Panc1 (cell line): ENCODE measurements at places on chromosomes 3 and 15.

DNA sequence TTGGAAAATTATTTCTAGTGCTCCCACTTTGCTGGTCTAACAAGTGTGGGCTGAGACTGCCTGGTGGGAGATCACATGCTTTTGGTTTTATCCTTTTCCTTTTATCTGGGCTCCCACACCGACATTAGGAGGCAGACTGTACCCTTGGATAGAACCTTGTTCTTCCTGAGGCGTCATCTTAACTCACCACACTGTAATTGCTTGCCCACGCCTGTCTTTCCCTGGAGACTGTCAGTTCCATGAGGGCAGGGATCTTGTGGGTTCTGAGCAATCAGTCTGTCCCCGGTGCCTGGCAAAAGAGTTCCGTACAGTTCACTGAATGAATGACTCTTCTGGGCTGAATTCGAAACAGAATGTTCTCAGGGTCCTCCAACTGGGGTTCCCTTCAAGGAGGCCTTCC, 124.6 kb upstream of the ABHD17C start:
- DNase-seq = no peak

DNA sequence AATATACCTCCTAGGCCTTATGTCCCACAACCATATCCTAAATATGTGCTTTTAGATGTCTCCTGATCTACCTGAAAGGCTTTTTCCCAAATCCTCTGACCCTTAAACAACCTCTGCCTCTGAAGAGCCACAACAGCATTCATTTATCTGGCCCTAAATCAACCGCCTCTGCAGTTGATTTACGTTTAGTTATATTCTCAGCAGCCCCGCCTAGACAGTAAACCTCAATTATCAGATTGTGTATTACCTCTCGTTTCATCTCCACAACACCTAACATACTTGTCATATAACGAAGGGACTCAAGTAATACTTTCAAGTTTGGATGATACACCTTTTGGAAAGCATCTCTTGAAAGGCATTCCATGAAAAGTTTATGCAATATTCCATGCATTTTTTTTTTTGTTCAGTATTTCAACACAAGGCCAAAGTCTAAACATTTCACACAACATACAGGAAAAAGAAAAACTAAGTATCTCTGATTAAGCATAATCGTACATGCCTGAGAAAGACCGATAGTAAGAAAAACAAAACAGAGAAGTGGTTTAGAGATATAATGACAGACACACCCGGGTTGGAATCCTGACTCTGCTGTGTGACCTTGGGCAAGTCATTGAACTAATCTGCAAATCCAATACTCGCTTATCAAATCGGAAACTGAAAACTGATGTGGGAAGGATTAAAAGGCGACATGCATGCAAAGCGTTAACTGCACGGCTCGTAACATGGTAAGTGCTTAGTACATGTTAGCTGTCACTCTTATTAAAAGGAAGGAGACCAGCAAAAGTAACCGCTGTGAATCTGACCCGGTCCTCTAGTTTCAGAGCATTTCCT, 778 bp downstream of the CRBN start:
- no peak for DNase-seq

DNA sequence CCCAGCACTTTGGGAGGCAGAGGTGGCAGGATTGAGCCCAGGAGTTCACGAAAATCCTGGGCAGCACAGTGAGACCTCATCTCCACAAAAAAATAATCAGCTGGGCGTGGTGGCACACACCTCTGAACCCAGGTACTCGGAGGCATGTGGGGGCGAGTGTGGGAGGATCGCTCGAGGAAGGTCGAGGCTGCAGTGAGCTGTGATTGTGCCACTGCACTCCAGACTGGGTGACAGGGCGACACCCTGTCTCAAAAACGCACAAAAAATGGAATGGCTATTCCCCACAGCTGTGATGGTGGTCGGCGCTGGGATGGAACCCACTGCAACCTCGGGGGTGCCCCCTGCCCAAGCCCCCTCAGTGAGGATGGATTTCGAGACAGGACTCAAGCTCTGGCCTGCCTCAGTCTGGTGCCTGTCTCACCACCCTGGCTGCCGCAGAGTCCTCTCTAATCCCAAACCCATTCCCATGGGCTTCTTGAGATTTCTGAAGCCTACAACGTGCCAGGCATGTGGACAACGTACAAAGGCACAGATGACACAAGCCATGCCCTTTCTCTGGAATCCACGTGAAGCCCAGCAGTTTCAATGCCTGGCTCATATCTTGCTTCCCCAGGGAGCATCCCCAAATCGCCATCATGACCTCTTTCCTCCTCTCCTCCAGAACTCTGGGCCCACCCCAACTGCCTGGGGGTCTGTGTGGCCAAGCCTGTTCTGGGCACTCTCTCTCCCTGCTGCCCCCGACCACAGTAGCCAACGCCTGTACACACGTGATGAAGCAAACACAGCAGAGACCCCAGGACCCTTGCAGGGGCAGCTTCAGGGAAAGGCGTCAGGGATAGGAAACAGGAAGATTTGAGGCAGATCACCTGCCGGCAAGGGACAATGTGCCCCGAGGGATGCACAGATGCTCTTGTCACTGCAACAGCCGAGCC, 32.4 kb downstream of the ADAMTS17 start:
- no peak for DNase-seq

- no peak for DNase-seq
Observed at GRCh38 chr3:43043071-43043766, 62.7 kb downstream of the POMGNT2 start.

DNA sequence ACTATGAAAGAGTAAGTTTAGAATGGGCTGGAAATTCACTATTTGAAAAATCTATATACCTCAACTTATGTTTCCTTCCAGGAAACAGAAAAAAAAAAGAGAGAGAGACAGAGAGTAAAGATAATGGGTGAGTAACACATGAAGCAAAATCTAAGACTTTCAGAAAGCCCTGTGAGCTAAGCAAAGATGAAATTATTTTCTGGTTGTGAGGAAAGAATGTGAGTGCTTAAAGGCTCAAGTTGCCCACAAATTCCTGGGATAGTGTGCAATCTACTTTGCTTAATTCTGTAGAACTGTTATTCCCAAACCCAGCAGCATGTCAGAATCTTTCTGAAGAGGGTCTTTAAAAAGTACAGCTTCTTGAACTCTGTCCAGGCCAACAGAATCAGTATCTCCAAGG, 337.7 kb upstream of the AGTR1 start:
- DNase-seq = no peak

DNA sequence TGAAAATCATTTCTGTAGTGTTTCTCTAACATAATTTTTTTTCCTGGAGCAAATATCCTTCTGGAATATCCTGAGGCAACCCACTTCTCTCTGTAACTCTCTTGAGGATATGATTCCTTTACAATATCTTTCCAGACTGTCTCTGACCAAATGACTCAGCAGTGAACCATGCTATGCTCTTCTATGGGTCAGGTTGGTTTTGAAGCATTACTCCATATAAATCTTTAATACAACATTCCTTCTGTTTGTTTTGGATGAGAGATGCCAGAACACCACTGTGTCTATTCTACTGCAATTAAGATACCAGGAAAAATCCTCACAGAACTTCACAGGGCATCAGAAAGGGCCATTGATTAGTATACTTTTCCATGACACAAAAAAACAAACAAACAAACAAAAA, 626.4 kb upstream of the ZNF385D start:
- no peak for DNase-seq

- DNase-seq = no peak
Observed at GRCh38 chr3:100335434-100335833, 877 bp downstream of the NIT2 start.

DNA sequence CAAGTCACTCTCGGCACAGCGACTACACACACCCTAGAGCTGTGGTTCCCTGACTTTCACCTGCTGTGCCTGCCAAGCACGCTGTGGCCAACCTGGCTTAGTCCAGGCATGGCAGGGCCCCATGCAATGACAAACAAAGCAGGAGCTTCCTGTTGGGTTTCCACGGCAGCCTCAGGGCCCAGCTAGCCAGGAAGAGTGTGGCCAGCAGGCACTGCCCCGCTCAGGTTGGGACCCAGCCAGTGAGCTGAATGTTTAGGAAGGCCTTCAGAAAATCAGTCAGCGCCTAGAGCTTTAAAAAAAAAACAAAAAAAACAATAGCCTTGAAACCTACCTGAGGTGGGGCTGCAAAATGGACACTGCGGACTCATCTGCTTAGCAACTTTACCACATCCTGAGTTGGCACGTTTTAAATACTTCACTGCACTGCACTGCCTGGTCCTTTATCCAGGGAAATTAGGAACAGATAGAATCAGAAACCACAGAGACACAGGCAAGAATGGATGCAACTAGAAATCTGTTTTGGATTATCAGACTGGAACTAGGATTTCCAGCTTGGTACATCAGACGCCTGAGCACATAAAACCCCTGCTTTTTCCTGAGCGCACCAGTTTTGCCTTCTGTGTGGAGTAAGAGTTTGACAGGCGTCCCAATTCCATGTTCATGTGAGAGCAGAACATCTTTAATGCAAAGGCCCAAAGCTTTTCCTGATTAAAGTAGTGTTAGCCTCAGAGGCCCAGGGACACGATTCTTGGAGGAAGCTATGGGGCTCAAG, 36.2 kb upstream of the LDHAL6B start:
- DNase-seq = no peak

GRCh38 chr3:27657404-27657803, 64.7 kb downstream of the EOMES start:
- DNase-seq = no peak

- DNase-seq = peak; percentile 65
Observed at GRCh38 chr3:32947789-32948238, 3.6 kb upstream of the CCR4 start.

GRCh38 chr3:178707311-178708031, 171.2 kb downstream of the KCNMB2 start:
- no peak for DNase-seq

GRCh38 chr15:89972085-89972484, 29.0 kb upstream of the ZNF710 start:
- no peak for DNase-seq

DNA sequence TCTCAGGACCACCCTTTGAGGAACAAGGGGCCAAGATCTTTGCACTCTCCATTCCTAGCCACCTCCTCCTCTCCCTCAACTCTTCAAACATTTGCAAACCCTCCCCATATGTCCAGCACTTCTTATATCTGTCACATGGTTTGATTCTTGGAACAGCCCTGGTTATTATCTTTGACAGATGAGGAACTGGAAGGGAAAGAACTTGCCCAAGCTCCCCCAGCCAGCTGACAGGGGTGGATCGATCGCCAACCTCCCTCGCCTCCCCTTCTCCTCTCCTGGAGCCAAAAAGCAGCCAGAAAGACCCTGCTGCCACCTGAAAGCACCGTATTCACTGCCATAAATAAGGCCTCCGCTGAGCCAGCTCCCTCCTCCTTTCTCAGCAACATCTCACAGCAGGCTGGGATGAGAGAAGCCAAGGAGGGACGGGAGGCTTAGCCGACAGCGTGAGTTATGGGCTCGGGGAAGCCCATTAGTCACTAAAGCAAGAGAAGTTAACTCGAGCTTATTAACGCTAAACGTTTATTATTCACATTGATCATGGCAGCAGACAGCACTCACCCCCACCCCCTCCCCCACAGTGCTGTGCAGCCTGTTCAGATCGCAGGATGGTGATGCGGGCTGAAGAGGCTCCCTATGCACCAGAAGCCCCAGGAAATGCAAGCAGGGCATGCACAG, 22.2 kb upstream of the FGD5 start:
- no peak for DNase-seq

GRCh38 chr15:58471348-58471747, 39.6 kb downstream of the LIPC start:
- no peak for DNase-seq

DNA sequence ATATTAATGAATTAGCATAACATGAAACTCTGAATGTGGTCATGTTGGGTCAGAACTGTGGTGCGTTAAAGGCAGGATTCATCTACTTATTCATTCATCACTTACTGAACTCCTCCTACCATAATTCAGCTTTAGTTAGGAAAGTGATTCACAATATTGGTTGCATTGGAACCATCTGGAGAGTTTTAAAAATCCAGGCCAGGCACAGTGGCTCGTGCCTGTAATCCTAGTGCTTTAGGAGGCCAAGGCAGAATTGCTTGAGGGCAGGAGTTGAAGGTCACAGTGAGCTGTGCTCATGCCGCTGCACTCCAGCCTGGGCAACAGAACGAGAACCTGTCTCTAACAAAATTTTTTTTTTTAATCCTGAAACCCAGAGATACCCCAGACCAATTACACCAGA, 44.2 kb upstream of the ATG7 start:
- DNase-seq = no peak

GRCh38 chr15:97479957-97480356, 480.5 kb upstream of the ARRDC4 start:
- DNase-seq = no peak

- DNase-seq = no peak
Observed at GRCh38 chr15:23857028-23857641, 170.0 kb upstream of the NDN start.

DNA sequence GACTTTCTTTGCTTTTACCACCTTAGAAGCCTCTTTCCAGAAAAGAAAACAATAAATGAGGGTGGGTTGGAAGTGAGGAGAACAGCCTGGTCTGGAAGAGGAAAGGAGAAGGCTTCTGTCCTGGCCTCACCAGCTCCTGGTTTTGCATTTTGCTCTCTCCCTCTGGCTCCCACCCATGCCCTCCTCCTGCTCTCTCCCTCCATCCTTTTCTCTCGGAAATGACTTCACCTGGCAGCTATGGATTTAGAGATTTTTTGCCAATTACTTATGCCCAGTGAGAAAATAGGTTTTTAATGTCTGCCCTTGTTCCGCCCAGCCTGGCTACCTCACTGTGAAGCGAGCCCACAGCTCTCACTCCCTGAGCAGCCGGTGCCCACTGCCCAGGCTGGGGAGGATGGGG, 77.9 kb upstream of the NTRK3 start:
- no peak for DNase-seq

DNA sequence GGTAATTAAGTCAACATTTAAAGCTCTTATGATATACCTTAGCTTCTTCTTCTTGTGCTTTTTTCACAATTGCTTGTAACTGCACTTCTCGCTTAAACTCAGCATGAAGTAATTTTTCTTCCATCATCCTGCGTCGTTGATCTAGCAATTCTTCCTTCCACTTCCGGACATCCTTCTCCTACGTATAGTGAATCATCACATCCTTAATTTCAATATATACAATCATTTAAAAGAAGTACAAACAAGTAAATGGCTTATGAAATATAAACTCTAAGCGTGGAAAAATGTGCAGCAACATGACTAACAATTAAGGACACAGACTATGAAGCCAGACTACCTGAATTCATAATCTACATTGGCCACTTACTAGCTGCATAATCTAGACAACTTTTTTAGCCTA, 151.4 kb downstream of the SCAPER start:
- DNase-seq = no peak

DNA sequence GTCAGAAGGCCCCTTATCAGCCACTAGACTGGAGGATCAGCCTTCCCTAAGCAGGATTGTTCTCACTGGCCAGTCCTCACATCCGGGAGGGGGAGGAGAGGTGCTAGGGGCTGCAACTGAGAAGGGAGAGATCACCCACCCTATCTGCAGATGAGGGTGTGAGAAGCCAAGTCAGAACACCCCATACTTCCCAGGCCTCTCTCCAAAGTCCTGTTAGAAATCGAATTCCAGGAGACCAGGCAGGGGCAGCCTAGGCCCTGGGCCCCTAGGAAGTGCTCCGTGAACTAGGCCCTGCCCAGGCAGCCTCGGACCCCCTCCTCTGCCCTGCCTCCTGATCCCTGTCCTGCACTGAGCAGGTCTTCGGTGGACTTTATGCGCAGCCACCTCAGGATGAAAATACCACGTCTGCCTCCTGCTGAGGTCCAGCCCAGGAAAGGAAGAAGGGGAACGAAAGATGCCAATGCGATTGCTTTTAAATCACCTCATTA, 933 bp downstream of the DZIP1L start:
- no peak for DNase-seq

- DNase-seq = no peak
Observed at GRCh38 chr3:43093974-43094373, 11.9 kb downstream of the POMGNT2 start.

- no peak for DNase-seq
Observed at GRCh38 chr15:96130734-96131133, 199.8 kb upstream of the NR2F2 start.
